SK-MEL-5 (cell line): ENCODE measurements at places on chromosomes 12 and 14.
A peak's percentile ranks its signal among the peaks of the same experiment; 100 is the strongest.

DNA sequence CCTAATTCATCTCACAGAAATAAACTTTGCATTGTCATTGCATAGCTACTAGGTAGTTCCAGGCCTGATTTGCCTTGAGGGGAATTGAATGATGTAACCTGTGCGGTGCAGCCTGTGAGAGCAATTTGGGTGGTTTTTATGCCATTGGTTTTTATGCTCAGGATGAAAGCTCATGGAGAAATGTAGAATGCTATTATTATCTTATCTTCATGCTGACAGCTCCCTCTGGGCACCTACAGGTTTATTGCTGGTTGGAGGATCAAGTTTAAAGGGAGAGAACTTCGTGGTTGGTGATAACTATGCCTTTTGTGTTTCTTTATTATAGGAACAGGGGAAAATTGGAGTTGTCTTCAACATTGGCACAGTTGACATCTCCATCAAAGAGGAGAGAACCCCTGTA, 547.9 kb downstream of the DIO2 start:
- no peak for DNase-seq

GRCh38 chr12:93573552-93574223, 1.2 kb downstream of the SOCS2 start:
- no peak for DNase-seq

DNA sequence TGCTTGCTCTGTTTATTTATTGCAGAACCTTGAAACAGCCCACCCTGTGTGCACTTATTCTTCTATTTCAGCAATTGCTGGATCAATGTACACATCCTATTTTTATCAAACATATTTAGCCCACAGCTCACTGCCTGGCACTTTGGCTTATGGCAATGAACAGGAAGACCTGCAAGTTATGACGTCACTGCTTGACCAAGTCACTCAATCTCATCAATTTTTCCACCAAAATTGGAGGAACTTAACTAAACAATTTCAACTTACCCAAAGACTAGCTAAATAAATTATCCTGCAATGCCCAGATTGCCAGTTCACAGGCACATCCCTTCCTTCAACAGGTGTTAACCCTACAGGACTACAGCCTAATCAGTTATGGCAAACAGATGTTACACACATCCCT, 89.3 kb downstream of the FSCB start:
- no peak for DNase-seq

DNA sequence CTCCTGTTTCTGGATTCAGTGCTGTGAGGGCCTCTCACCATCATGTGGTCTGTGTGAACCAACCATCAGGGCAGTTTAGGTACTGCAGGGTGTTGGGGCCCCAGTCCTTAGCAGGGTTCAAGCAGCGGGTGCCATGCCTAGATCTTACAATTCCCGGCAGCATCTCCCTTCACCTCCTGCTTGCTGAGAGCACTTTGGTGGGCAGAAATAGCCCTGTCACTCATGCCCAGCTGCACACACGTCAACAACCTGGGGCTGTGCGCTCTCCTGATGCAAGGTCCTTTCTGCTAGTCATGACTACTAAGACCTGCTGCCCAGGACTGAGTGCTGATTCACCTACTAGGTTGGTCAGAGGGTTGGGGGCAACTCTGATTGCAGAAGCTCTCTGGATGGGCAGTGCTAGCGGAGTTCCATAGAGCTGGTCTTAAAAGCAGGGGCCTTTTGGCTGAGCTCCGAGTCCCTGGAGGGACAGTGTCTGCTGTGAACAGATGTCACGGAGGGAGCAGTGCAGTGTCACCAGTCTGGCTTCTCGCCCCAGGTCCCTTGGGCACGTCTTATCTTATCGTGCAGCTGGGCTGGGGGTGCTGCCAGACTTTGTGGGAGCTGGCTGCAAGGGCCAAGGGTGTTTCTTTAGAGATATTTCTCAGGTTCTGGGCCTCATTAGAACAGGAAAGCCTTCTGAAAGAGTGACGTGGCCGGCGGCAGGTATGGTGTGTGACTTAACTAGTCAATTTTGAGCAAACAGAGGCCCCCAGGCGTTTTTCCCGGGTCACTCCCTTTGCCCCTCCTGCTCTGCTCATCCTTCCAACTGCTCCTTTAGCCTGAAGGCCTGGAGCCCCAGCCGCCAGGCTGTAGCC, 71.8 kb downstream of the NINJ2 start:
- no peak for DNase-seq

GRCh38 chr14:71060825-71061455, 153.7 kb downstream of the PCNX1 start:
- no peak for DNase-seq

DNA sequence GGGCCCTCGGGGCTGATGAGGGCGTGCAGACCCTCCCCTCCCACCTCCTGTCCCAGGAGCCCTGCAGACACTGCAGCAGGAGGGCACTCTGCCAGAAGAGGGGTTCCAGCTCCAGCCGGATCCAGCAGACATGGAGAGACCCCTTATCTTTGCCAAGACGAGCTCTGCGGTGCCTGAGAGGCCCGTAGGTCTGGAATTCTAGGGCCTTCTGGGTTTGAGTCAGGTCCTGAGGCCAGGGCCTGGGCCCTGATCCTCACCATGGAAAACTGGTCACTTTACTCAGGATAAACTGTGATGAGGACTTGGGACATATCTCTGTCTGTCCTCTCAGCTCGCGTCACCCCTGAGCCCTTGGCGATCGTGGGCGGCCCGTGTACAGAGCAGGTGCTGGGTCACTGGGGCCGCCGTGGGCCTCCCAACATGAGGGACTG, 13.8 kb downstream of the MEG3 start:
- no peak for DNase-seq

GRCh38 chr12:32266756-32267155, 132.6 kb upstream of the FGD4 start:
- DNase-seq = no peak

DNA sequence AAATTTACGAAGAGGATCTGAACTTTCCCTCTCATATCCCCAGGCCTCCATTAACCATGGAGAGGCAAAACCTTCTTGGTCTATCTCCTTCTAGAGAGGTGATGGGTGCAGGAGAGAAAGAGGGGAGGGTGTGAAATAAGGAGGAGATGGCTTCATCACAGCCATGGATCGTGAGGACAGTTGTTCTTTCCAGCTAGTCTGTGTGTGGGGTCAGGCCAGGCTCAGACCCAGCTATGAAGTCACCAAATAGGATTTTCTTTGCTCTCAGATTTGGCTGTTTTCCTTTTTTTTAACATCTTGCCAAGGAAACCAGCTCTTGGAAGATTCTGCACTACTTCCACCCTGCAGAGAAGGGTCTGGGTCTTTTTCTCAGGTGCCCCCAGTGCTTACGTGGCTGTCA, 64.9 kb upstream of the FAM181A start:
- no peak for DNase-seq

DNA sequence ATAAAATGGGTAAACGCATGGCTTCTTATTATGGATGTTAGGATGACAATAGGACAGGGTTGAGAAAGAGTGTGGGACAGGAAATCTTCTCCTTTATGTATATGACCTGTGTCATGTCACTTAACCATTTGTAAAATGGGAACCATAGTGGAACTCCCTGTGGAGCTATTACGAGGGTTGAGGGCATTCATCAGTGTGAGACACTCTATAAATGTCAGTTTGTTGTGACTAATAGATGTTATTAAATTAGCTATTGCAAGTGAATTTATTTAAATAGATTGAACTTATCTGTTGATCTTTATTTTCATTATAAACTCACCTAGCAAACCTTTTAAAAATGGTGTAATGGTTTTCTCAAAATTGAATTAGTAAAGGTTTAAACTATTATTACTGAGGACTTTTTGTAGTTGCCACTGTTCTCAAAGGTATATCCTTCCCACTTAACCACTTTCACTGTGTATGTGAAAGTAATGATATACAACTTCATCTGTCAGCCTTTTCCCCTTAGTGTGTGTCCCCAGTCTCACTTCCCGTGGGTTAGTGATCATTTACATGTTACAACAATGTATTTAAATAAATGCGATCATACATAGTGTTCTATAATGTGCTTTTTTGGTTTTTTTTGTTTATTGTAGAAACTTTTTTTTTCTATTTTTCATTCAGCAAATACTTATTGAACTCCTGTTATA, 17.1 kb downstream of the HELB start:
- DNase-seq = no peak

DNA sequence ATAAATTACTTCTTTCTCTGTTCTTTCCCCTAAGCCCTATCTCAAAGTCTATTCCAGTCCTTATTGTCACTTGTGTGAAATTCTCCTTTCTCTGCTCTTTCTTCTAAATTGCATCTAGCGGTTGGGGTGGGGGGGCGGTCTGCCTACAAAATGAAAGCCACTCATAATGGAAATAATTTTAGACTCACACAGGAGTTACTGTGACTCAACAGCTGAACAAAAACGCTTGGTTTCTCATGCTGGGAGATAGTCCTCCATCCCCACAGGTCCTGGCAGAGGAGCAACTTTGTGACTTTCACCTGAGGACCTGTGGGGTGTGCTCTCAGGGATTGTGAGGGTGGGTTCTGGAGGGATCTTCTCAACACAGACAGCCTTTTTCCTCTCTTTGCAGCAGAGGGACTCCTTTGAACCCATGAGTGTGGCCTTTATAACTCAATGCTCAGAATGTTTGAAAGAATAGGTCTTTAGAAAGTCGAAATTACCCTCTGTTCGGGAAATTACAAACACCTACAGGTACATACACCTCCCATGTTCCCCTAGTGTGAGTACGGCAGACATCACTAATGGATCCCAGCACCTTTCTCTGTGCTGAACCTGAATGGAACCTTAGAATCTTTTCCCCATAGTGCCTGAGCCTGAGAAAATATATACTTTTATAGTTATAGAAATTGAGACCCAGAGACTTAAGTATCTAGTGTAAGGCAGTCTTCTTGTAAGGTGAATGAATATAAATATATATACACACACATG, 109.7 kb downstream of the CHST11 start:
- no peak for DNase-seq

GRCh38 chr12:93818488-93819049, 141.4 kb downstream of the CRADD start:
- DNase-seq = no peak

- DNase-seq = no peak
Observed at GRCh38 chr14:97841762-97842161, 1044.6 kb downstream of the VRK1 start.

- no peak for DNase-seq
Observed at GRCh38 chr12:45368841-45369489, 153.1 kb downstream of the ANO6 start.

DNA sequence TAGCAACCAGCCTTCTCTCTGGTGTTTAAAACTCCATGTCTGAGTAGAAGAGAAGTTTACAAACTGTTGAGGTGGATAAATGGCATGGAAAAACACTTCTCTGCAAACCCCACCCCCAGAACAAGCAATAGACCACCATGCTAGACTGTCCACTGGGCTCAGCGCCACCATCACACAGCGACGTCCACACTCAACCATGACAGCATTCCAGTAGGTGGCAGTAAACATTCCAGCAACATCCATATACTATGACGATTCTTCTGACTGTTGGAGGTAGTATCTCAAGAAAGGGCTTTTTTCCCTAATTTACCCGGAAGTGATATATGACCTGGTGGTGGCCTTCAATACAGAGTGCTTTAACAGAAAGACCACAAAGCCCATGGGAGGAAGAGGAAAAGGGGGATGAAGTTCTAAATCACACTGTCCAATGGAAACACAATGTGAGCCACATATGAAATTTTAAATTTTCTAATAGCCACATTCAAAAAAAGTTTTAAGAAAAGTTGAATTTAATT, 152.2 kb downstream of the SLC15A4 start:
- DNase-seq = peak; percentile 53

- no peak for DNase-seq
Observed at GRCh38 chr12:27347779-27348178, 15.1 kb downstream of the BMAL2 start.

GRCh38 chr12:103571286-103571685, 15.8 kb upstream of the STAB2 start:
- peak; percentile 40 for DNase-seq

GRCh38 chr12:46664761-46665287, 161.0 kb downstream of the SLC38A4 start:
- peak; percentile 55 for DNase-seq

- no peak for DNase-seq
Observed at GRCh38 chr14:105497671-105498429, 6.8 kb downstream of the TEDC1 start.

DNA sequence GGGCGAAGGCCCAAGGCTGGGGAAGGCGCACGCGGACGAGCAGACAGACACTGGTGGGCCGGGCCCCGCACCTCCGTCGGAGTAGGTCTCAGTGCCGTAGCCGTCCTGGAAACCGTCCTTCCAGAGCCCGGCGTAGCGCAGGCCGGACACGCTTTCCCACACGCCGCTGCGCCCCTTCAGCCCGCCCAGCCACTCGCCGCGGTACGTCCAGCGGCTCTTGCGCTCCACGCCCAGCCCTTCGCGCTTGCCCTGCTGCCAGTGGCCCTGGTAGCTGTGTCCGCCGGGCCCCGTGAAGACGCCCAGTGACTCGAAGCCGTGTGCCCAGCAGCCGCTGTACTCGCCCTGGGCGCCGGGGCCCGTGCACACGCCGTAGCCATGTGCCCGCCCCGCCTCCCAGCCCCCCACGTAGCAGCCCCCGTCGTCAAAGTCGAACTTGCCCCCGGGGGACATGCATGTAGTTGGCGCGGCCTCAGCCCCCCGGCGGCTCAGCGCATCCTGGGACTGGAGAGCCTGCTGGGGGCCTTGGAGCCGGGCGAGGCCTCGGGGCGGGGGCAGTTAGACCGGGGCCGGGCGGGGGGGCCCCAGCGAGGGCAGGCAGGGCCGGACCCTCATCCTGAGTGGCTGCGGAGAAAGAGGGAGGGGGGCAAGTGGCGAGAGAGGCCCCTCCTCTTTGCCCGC, 1.4 kb downstream of the JPH4 start:
- DNase-seq = no peak

DNA sequence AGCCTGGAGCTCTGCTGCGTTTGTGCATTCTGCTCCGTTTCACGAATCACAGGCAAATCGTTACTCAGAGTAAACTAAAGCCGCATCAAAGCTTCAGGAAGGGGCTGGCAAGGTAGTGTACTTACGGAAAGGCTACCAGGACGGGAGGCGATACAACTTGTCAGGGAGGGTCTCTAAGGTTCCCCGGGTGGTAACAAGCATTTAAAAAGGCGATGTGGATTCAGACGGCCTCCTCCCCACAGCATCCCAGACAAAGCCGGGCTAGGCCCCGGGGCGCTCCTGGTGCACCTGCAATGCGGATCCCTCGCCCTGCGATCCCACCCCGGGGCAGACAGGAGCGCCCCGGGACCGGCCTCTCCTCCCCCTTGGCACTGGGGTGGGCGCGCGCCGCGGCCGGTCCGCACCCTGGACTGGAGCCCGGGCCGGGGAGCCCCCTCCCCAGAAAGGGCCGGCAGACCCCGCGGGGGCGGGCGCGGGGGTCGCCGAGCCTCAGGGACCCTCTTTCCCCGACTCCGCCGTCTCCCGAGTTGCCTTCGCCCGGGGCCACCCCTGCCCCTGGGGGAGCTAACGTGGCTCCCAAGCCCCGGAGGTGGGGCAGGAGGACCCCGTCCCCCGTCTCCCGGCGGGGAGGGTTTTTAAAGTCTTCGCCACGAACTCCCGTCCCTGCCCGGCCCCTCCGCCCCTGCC, 718 bp downstream of the CCDC92 start:
- DNase-seq = peak; percentile 20

DNA sequence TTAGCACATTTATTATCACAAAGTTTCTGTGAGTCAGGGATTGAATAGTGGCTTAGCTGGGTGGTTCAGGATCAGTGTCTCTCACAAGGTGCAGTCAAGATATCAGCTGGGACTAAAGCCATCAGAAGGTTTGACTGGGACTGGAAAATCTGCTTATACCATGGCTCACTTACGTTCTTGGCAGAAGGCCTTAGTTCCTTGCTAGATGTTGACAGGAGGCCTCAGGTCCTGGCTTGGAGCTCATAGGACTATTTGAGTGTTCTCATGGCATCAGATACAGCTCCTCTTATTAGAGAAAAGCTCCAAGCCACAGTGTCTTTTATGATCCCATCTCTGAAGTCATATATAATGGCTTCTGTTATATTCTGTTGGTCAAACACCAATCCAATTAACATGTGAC, 127.3 kb downstream of the SLC6A15 start:
- DNase-seq = peak; percentile 7
